ENCODE measurements at places on chromosomes 13 and 19. TPM values are rescaled to one million over a fixed set of nuclear protein-coding genes. Genes with fewer than 3 reads are reported as not detected.

Gene PLPPR3
- total RNA-seq: not detected

Gene TARM1
- total RNA-seq: not detected

Gene BTBD2
- total RNA-seq: 27.7 TPM

Gene ZNF677
- total RNA-seq: 2.3 TPM

Gene CEACAM3
- not detected for total RNA-seq

Gene ZNF554
- total RNA-seq: 1.8 TPM

Gene CLASRP
- 116 TPM for total RNA-seq

Gene ZNF428
- total RNA-seq: 17.9 TPM

Gene SIGLEC8
- total RNA-seq: 0.13 TPM

Gene TMEM86B
- 8.3 TPM for total RNA-seq

Gene ZNF738
- 11.7 TPM for total RNA-seq

Gene PDE4C
- not detected for total RNA-seq

Gene ZNF223
- total RNA-seq: 0.18 TPM

Gene CASP14
- not detected for total RNA-seq

Gene EFNA2
- total RNA-seq: not detected

- DNase-seq: no peak
Measured at GRCh38 chr13:36084131-36084530, 47.1 kb downstream of the DCLK1 start.

- no peak for DNase-seq
Measured at GRCh38 chr13:42544246-42544926, 29.6 kb upstream of the TNFSF11 start.

DNA sequence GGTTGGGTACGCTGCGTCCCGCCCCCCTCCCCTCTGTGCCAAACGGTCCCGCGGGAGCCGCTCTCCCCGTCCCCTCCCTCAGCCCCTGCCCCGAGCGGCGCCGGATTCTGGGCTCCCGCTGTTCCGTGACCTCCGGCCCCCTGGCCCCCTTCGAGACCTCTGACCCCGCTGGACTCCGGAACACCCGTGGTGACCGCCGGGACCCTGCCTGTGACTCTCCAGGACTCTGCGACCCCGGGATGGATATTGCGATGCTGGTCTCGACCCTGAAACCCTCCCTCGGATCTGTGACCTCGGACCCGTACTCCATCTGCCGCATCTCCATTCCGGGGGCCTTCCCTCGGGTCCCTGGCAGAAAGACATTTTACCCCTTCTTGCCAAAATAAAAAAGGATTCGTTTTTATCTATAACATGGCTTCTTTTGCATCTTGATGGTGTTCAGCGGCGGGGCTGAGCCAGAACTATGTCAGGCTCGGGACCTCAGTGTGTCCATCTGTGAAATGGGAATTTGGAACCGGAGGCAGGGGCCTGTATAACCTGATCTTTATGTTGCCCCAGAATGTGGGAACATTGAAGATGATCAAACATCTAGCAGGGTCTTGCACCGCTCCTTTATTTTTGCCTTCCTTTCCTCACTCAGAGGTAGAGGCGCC, 654 bp upstream of the MEGF8 start:
- DNase-seq: no peak

- DNase-seq: no peak
Measured at GRCh38 chr13:57627663-57628062, 3.9 kb upstream of the PCDH17 start.

DNA sequence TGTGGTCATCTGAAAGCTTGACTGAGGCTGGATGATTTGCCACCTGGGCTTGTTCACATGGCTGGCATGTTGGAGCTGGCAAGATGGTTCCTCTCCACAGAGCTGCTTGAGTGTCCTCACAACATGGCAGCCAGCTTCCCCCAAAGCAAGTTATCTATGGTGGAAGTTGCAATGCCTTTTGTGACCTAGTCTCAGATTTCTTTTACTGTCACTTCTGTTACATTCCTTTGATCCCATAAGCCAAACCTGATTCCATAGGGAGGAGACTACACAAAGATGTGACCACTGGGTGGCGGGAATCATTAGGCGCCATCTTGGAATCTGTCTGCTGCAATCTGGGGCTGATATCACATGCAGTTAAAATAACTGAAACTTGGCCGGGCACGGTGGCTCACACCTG, 17.5 kb upstream of the LMTK3 start:
- DNase-seq: no peak

GRCh38 chr13:93859716-93860115, 619.8 kb downstream of the DCT start:
- DNase-seq: no peak

GRCh38 chr13:108948251-108948671, 318.9 kb downstream of the MYO16 start:
- DNase-seq: no peak

DNA sequence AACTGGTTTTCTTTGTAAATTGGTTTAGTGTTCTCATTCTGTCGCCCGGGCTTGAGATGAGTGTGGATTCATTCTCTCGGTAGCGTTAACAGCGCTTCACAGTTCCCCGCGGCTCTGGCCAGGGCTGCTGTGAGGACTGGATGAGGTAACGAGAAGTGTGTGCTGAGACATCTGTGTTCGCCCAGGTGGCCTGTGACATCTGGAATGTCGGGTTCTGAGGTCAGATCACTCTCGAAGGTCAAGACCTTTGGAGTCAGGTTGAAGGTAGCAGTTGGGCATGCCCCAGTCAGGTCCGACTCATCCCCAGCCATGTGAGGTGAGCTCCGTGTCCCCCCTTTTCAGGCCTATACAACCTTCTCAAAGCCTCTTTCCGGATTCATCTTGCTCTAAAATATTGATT, 13.4 kb upstream of the TUBGCP3 start:
- DNase-seq: no peak

- no peak for DNase-seq
Measured at GRCh38 chr13:112042496-112042895, 24.5 kb upstream of the SOX1 start.

GRCh38 chr13:30807392-30807791, 72.0 kb downstream of the ALOX5AP start:
- no peak for DNase-seq

DNA sequence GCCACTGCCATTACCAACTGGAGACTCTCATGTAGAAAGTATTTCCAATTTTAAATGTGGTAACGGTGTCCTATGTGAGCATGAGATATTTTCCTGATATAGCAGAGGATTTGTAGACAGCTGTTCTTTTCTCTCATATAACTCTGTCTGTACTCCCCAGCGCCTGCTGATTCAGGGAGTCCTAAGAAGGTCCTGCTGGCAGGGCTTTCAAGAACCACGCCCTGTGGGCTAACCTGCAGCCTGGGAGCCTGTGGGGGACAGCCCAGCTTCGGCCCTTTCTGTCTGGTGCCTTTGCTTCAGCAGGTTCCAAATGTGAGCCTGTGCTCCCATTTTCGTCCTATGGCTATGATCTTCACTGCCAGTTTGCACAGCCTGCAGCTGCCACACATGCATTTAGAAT, 316.8 kb downstream of the ATP8A2 start:
- no peak for DNase-seq

DNA sequence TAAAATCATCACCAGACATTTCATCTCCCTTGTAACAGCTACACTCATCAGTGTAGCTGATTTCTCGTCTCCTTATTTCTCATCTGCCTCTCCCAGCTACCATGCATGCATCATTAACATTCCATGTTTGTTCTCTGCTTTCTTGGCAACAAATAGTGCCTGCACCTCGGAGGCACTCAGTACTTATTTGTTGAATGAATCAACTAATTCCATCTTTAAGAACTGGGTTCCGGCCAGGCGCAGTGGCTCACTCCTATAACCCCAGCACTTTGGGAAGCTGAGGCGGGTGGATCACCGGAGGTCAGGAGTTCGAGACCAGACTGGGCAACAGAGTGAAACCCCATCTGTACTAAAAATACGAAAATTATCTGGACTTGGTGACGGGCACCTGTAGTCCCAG, 63.9 kb upstream of the GTF3A start:
- DNase-seq: no peak

GRCh38 chr19:3402631-3403443, 36.5 kb downstream of the NFIC start:
- no peak for DNase-seq

GRCh38 chr13:48816700-48817099, 159.0 kb upstream of the FNDC3A start:
- DNase-seq: no peak

DNA sequence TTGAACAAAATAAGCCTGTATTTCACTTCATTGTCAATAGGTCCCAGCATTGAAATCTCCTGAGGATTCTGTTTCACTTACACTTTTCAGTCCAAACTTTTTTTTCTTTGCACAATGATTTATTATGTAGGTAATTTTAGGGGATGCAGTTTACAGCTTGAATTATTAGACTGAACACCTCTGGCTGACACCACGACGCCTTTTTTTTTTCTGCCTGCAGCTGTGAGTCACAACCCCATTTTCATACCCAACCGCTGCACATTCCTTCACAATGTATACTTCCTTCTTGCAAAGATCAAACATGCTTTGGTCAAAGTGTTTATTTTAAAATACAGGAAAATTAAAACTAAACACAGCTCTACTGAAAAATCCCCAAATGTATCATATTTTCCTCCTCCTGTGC, 11.4 kb downstream of the ZIC2 start:
- no peak for DNase-seq

- no peak for DNase-seq
Measured at GRCh38 chr13:34124666-34125306, 306.8 kb downstream of the RFC3 start.

- DNase-seq: no peak
Measured at GRCh38 chr19:7200736-7201135, 93.5 kb downstream of the INSR start.

DNA sequence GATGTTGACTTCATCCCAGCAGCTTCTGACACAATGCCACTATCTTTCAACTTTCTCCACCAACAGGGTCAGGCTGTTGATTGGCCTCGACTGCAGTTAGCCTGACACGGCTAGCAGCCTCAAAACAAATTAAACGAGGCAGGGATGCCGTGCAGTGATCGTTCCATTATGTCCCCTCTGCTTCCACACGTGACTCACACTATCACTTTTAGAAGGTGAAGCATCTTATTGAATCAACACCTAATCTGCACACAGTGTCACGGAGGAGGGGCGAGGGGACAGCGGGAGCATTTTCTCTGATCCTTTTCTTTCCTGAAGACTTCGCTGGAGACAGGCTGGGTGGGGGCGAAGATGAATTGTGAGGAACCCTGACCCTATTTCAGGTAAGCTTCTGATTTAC, 241.9 kb upstream of the ZNF507 start:
- DNase-seq: no peak

DNA sequence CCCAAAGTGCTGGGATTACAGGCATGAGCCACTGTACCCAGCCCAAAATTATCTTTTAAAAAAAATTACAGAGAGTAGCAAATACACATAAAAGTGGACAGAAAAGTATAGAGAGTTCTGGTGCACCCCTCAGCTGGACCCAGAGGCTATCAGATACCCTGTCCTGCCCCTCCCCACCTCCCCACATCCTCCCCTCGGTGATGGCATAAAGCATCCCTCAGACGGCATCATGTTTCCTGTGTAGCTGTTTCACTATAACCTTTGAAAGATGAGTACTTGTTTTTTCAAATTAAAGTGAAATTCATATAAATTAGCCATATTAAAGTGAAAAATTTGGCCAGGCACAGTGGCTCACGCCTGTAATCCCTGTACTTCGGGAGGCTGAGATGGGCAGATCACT, 20.1 kb downstream of the SLC27A1 start:
- DNase-seq: no peak

- DNase-seq: no peak
Measured at GRCh38 chr19:8088752-8089663, 36.4 kb downstream of the CCL25 start.

DNA sequence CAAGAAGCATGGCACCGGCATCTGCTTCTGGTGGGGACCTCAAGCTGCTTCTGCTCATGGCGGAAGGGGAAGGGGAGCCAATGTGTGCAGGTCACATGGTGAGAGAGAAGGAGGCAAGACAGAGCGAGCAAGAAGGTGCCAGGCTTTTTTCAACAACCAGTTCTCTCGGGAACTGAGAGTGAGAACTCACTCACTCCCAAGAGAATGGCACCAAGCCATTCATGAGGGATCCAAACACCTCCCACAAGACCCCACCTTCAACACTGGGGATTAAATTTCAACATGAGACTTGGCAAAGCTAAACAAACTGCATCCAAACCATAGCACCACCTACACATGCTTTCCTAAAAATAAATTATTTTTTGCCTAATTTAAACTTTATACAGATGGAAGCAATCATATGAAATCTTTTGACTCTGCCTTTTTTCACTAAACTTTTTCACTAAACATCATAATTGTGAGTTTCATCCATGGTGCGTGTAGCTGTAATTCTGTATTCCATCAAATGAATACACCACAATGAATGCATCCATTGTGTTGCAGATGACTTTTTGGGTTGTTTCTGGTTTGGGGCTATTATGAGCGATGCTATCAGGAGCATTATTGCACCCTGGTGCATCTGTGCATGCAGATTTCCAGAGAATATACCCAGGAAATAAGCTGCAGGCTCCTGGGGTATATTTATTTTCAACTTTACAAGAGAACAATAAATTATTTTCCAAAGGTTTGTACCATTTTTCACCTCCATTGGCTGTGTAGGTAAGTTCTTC, 14.6 kb upstream of the IPO5 start:
- no peak for DNase-seq

GRCh38 chr19:55901369-55902079, 30.6 kb downstream of the NLRP13 start:
- DNase-seq: no peak

DNA sequence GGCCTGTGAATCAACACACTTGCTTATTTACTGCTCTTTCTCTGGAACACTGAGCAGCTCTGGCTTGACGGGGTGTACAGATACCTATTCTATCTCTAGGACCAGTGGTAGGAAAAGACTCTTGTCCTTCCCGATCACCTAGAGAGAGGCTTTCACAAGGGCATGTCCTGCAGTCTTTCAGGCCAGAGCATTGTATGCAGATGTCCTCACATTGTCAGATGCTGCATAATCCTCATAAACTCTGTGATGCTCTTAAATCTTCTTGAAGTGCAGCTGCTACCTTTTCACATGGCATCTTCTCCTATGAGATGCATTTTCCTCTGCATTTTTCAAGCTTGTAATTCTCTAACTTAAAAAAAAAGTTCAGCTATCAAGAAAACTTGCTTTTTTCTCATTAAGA, 369.4 kb downstream of the OLFM4 start:
- DNase-seq: no peak

- peak; percentile 77 for DNase-seq
Measured at GRCh38 chr19:18091217-18091608, 4.5 kb upstream of the IL12RB1 start.

DNA sequence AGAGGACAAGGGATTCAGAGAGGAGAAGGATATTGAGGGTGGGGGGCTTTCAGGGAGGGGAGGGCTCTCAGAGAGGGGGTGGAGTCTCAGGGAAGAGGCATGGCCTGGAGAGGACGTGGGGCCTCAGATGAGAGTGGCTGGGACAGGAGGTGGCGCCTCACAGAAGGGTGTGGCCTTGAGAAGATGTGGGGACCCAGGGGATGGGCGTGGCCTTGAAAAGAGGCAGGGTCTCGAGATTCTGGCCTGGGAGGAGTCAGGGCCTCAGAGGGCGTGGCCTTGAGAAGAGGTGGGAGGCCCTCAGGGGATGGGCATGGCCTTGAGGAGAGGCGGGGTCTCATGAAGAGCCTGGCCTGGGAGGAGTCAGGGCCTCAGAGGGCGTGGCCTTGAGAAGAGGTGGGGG, 23.7 kb upstream of the TNFSF14 start:
- no peak for DNase-seq

GRCh38 chr13:34587576-34587975, 354.5 kb upstream of the NBEA start:
- no peak for DNase-seq

All from activated T-helper 1 cell treated with anti-CD3 and anti-CD28 coated beads, Interleukin-12 subunit alpha, Interleukin-12 subunit beta, Interleukin-2, Interleukin-4 antibody, amounts not matched to agents 30 ng/mL and 10 ng/mL and 1 ng/mL, durations not matched to agents 14 hours and 24 hours and 36 hours (primary cell).